Kidney glomerular epithelial cell (primary cell): ENCODE measurements at places on chromosomes 12 and 14.
A peak's percentile ranks its signal among the peaks of the same experiment; 100 is the strongest.

DNA sequence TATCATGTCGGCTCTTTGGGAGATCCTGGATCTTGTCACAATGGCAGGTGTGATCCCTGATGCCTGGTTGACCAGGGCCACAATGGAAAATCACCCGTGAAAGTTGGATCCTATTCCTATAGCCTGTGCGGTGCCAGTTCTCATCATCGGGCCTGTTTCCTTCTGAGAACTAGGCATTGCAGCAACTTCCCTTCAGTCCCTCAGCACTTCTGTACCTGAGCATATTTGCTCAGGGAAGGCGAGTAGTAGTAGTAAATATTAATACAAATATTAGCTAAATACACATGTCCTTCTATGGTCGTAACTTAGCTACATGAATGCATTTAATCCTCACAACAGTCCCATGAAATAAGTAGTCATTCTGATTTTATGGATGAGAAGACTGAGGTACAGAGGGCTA is 22.1 kb upstream of the TAMALIN start:
- DNase-seq: no peak

GRCh38 chr12:42935090-42935489 is 345.5 kb upstream of the PRICKLE1 start:
- no peak for DNase-seq

DNA sequence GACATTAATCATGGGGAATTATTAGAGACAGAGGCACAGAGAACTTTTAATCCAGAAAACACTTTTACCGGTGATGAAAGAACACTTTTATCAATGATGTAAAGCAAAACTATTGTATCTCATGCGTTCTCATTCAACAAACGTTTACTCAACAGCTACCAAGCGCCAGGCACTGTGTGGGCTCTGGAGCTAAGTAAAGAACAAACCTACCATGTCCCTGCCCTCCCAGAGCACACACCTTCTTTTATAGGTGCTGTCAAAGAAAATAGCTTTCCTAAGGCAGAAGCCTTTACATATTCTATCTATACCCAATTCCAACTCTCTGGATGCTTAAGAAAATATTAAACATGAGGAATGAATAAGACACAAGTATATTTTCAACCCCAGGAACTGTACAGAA is 91.1 kb downstream of the FOXN3 start:
- no peak for DNase-seq

GRCh38 chr14:36863271-36863670 is 201.6 kb downstream of the PAX9 start:
- DNase-seq: no peak

DNA sequence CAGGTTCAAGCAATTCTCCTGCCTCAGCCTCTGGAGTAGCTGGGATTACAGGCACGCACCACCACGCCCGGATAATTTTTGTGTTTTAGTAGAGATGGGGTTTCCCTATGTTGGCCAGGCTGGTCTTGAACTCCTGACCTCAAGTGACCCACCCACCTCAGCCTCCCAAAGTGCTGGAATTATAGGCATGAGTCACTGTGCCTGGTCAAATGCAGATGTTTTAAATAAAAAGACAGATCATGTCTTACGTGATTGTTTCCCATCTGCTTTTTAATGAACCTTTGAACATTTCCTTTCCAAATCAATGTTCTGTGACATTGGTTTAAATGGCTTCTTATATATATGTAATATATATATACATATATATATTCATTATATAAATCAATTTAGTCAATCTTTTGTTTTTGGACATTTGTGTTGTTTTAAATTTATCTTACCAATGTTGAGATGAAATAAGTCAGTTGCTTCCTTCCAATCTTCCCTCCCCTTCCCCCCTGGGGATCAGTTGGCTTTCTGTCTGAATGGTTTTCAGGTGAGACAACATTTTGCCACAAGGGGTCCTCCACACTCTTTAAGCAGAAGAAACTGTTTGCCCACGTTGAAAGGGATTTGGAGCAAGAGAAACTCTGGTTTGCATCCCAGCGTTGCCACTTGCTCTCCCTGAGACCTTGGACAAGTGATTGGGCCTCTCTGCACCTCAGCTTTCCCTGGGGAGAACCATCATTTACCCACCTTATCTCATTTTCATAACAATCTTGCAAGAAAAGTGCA is 47.6 kb upstream of the RBM19 start:
- DNase-seq: no peak

GRCh38 chr14:102293781-102294180 is 11.2 kb downstream of the MOK start:
- peak; percentile 34 for DNase-seq

- DNase-seq: no peak
Observed at GRCh38 chr14:61438497-61438859, 117.1 kb downstream of the PRKCH start.

- no peak for DNase-seq
Observed at GRCh38 chr12:48764521-48764920, 24.4 kb downstream of the ADCY6 start.

DNA sequence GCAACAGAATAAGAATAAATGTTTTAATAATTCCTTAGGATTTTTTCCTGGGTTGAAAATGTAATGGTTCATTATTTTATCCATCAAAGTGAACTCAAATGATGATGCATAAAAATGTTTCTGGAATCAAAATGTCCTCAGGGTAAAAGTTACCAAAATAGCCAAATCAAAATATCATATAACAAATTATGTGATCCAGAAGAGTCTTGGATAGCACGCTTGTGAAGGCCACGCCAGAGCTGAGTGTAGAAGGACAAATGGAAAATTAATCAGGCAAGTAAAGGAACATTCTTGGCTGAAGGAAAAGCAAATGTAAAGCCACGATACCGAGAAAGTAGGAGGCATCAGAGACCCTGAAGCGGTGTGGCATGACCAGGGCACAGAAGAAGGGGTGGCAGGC is 169.2 kb downstream of the CAPZA3 start:
- no peak for DNase-seq

GRCh38 chr12:112824166-112824565 is 32.6 kb downstream of the RPH3A start:
- no peak for DNase-seq

DNA sequence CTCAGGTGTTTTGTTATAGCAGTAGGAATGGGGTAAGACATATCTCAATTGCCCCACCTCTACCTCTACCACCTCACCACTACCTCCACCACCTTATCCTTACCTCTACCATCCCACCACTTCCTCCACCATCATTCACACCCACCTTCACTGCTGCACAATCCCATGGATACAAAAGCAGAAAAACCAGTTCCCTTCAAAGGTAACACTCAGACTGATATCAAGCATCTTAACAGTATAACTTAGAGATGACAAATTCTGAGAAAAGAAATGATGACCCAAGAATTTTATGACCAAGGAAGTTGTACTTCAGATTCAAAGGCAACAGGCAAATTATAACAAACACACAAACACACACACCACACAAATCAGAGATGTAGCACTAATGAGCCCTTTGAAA is 189.4 kb downstream of the NUAK1 start:
- no peak for DNase-seq

DNA sequence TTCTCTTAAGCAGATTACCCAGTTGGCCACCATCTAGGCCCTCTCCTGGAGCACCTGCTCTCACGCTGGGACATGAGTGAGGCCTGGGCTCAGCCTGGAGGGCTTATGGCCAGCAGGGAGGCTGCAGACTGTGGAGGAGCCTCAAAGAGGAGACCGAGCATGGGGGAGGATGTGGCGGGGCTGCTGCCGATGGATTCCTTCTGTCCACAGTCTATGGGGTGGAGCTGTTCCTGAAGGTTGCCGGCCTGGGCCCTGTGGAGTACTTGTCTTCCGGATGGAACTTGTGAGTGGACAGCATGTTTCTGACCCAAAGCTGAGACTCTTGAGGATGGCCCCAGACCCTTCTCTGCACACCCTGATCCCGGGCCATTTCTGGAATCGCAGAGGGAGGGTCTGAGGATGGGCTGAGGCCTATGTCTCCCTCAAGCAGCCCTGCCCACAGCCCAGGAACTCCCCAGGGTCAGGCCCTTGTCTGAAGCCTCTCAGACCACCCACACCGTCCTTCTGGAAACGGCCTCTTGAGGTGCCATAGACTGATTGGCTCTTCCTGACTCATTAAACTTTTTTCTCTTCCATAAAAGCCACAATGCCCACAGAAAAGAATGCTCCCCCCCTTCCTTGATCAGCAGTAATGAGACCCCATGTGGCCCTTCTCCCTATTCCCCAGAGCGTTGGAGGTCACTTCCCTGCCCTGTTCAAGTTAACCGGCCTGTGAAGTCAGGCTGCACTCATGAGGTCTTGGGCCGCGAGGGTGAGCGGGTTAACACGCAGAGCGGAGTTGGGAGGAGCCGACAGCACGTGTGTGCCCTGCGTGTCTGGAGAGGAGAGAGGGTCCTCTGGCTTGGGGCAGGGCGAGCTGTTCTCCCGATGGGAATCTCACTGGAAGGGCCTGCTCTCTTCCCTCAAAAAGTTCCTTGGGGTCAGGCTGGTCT is 49.0 kb downstream of the SLC8B1 start:
- no peak for DNase-seq

DNA sequence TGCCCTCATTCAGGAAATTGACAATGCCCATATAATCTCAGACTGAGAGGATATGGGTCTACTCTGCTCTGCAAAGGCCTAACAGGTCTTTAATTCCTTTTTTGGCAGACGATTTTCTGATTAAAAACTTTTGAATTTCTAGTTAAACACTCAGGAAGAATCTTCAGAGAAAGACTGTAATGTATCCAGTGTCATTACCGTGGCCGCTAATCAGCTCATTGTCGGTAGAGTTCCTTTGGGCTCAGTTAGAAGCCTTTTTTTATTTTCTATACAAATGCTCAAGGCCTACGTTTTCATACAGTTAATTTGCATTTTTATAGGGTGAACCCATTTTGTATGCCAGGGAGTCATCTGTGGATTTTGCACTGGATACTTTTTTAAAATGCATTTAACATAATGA is 549.9 kb downstream of the RPS29 start:
- no peak for DNase-seq

GRCh38 chr12:90036637-90037036 is 328.0 kb upstream of the ATP2B1 start:
- DNase-seq: no peak

- peak; percentile 81 for DNase-seq
Observed at GRCh38 chr12:58920102-58920960, at the start of gene LRIG3. TSS of gene LRIG3 (minus strand) at chr12:58920504. CDS start at chr12:58920235, 269 bp downstream.

- no peak for DNase-seq
Observed at GRCh38 chr14:52267501-52268278, at the start of gene PTGDR. TSS of gene PTGDR (plus strand) at chr14:52267698. CDS start at chr14:52267815, 117 bp downstream.

GRCh38 chr14:77707355-77707723 is 484 bp downstream of the ALKBH1 start:
- peak; percentile 18 for DNase-seq

DNA sequence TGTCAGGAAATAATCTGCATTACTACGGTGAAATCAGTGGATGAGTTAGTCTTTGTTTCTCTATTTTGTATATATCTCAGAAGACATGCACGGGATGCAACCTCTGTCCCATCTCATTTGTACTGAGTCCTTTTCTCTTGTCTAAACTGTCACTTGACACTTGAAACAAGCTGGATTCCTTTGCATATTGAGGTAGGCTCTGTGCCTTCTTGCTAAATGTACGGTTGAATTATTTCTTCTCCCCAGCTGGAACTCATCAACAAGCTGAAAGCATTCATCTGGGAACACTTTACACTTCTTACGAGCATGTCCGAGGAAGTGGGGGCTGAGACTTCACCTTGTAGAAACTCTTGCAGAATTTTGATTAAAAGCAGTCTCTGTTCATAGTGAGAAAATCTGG is 119.5 kb downstream of the VEZT start:
- no peak for DNase-seq
